Activated naive CD4-positive, alpha-beta T cell (primary cell): ENCODE measurements at places on chromosomes 3 and 15.
A peak's percentile ranks its signal among the peaks of the same experiment; 100 is the strongest.

DNA sequence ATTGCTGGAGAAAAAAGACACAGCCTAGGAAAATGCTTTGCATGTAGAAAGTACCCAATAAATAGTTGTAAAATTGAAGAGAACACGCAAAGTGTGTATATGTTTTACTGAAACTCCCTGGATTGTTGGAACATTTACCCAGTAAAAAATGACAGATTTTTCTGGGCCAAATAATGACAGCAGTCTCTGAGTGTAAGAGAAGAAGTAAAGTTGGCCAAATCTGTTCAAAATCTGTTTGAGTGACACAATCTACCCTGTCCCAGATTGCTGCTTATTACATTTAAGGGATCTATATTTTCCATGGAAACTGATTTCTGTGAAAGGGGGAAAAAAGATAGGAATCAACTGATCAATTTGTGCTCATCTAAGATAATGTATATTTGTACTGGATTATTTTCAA is 267.9 kb downstream of the TUSC7 start:
- no peak for DNase-seq

DNA sequence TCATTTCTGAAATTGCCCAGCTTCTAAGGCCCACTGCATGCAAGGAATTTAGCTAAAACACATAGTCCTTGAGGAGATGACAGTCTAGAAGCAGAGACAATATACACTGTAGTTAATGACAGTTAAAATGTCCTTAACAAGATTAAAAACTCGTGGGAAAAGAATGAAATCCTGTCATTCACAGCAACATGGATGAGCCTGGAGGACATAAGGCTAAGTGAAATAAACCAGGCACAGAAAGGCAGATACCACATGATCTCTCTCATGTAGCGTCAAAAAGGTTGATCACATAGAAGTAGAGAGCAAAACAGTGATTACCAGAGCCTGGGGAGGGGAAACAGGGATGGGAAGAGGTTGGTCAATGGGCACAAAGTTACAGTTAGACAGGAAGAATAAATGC is 36.3 kb upstream of the GOLGA8J start:
- no peak for DNase-seq

GRCh38 chr3:27193056-27193455 is 176.1 kb downstream of the NEK10 start:
- no peak for DNase-seq

GRCh38 chr3:169295126-169295525 is 368.4 kb downstream of the MECOM start:
- no peak for DNase-seq

GRCh38 chr15:95864467-95864886 is 466.0 kb upstream of the NR2F2 start:
- no peak for DNase-seq

- DNase-seq, result no peak
Measured at GRCh38 chr3:55006244-55006676, 78.4 kb upstream of the LRTM1 start.

DNA sequence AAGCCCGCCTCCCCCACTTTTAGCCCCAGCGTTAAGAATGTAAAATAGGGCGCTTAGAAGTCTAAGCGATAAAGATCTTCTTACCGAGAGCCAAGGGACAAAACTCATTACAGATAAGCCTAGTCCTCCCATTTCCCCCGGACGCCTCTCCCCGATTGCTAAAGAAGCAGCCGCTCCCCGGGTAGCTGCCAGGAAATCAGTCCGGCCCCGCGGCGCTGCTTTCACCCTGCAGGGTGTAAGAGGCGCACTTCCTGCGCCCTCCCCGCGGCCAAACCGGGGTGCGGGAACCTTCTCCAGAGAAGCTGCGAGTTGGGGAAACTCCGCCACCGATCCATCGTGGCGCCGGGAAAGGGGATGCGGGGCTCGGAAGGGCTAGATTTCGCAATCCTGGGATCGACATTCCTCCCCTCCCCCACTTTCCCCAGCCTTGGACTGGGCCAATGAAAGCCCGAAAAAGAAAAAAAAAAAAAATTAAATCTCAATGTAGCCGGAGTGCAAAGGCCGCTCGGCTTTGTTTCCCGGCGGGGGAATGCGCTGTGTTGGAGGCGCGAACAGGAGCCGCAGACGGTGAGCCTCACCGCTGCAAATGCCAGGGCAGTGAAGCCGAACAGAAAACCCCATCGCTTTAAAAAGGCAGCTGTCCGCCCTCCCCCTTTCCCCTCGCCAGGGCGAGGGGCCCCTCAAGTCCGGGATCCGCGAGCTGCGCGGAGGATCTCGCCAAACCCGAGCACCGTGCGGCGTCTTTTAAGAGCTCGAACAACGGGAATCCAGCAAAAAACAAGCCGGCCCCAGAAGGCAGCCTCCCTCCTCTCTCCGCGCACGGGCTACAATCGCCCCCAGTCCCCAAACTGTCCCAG is 626 bp upstream of the PTPRG start:
- no peak for DNase-seq

GRCh38 chr15:72482275-72482674 is 8.1 kb downstream of the ARIH1 start:
- DNase-seq, result no peak

- no peak for DNase-seq
Measured at GRCh38 chr3:150124142-150124541, 153.4 kb upstream of the PFN2 start.

GRCh38 chr3:99960941-99961340 is 143.3 kb downstream of the CMSS1 start:
- no peak for DNase-seq

DNA sequence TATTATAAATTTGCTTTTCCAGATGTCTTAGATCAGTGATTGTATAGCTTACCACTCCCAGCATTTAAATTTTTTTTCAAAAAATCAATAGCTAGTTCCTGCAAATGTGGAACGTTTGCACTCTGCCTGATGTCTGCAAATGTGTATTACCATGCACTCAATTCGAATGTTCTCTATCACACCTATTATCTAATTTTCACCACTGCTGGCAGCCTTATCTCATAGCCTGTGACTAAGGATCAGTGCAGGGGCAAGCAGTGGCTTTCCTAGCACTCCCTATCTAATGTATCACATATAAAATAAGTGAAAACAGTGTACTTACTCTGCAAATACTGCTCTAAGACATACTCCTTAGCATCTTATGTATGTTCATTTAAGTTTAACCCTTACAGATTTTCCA is 196.3 kb upstream of the PLSCR5 start:
- DNase-seq, result no peak

DNA sequence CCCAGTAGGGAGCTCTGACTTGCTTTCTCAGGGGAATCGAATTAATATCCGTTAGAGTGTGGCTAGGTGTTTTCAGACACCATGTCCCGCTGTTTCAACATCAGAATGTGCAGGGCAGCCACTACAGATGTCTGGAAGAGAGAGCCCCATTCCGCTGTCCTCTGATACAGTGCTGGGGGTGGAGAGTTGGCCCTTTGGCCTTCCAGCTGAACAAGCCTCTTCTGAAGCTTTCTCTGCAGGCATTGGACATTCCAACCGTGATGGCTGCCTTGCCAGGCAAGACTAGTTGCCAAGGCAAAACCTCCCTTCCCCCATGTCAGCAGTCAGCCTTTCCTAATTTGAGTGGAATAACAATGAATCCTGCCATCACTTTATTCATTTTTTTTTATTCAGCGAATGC is 1.5 kb downstream of the FAH start:
- DNase-seq, result no peak

DNA sequence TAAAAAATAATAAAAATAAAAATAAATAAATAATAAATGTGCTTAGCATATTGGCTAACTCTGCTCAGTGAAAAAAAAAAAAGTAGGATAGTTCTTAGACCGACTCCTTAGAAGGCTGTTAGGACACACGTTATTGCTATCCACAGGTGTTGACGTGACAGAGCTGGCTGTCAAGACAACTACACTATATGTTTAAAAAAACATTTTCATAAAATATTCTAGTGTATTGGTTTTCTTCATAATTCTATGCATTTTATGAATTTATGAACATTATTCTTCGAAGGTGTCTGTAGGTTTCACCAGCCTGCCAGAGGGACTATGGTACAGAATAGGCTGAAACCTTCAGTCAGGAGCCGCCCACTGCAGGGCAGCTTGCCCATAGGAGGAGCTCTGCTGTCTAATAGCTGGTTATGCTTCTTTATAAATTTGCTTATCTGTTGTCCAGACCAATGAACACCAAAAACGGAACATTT is 9.2 kb downstream of the TM4SF1 start:
- no peak for DNase-seq

DNA sequence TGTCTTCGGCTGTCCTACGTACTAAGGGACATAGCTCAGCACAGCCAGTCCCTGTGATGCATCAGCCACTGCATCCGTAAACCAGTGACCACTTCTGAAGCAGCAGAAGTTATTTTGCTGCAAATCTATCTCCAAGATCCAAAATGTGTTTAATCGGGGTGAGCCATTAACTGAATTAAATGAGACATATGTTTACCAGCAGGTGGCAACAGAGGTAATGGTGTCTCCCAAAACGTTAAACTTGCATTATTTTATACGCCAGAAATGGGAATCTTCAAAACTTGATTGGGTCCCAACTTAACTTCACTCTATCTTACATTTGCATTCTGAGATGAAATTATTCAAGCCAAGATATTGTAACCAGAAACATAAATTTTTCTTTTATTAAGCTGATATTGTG is 75.3 kb upstream of the BOC start:
- no peak for DNase-seq

- DNase-seq, result peak; percentile 1
Measured at GRCh38 chr3:68256635-68257223, 602.3 kb upstream of the SUCLG2 start.

DNA sequence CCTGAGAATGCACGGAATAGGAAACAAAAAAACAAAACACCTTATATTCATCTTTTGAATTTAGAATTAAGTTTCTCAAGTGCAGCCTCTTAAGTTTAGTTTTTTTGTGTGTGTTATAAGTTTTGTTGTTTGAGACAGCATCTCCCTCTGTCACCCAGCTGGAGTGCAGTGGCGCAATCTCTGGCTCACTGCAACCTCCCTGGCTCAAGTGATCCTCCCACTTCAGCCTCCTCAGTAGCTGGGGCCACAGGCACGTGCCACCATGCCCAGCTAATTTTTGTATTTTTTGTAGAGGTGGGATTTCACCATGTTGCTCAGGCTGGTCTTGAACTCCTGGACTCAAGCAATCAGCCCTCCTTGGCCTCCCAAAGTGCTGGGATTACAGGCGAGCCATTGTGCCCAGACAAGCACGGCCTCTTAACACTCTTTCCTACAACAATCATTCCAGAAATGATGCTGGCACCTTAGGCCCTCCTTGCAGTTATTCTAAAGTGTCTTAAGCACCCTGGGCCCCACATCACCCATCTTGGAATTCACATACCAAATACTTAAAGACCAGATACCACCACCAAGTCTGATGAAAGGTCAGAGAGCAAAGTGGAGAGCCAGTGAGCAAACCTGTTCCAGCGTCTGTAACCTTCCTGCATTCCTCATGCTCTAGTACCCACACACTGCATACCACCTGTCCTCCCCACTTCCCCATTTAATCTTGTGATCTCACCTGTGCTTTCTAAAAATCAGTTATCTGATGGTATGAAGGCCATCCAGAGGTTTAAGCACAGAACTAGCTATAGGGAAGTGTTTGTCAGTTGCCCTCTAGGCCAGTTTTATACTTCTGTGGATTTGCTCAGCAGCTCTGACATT is 6.9 kb upstream of the SPG11 start:
- DNase-seq, result no peak

DNA sequence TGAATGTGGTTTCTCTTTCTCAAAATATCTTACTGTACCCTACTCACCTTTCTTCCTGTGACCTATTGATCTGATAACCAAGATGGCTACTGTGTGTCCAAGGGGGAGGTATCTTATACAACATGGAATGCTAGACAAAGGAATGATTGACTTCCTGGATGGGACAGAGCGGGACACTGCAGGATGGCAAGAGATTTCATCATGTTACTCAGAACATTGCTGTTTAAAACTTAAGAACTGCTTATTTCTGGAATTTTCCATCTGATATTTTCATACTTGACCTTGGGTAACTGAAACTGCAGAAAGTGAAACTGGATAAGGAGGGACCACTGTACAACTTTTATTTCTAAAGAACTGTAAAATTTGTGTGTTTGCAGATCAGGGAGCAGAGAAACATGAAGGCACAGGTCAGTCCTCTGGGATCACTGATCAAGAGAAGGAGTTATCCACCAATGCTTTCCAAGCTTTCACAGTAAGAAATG is 18.5 kb downstream of the CNOT10 start:
- no peak for DNase-seq

GRCh38 chr3:123283657-123284398 is 82.1 kb downstream of the SEC22A start:
- DNase-seq, result no peak

DNA sequence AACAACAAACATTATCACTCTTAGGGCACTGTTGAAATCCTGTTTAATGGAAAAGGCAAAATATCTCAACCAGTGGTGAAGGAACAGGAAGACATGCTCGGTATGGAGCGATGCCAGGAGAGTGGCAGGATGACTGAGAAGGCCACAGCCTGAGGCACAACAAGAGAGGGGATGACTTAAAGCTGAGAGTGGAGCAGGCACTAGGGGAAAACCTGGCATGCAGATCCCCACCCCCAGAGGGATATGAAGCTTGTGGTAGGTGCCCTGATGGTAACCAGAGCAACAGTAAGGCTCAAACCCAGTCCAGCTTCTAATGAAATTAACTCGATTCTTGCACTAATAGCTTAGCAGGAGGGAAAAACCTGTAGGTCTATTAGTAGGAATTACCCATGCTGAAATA is 40.4 kb downstream of the LYSMD4 start:
- DNase-seq, result no peak

GRCh38 chr3:133476971-133477375 is 77.1 kb downstream of the BFSP2 start:
- no peak for DNase-seq

DNA sequence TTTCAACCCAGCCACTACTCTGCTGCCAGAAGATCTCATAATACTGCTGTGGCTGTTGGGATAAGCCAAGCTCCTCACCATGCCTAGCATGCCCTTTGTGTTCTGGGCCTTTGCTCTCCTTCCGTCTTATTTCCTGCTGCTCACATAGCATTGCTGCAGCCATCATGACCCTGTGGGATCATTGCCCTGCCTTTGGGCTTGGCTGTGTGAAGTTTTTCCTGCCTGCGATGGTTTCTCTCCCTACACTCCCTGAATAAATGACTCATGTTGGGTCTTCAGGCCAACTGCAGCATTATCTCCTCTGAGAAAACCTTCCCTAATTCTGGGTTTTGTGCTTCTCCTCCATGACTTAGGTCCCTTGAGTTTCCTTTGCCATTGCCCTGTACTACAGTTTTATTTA is 20.8 kb upstream of the TRA2B start:
- DNase-seq, result no peak

DNA sequence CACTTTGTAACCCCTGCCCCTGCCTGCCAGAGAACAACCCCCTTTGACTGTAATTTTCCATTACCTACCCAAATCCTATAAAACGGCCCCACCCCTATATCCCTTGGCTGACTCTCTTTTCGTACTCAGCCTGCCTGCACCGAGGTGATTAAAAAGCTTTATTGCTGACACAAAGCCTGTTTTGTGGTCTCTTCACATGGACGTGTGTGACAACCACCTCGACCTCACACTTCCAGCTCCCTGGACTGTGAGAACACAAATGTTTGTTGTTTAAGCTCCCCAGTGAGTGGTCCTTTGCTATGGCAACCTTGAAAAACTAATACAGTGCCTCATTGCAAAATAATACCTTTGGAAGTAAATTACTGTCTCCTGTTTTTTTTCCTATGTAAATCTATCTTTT is 299.2 kb upstream of the POU1F1 start:
- no peak for DNase-seq
